Stimulated activated CD4-positive, alpha-beta T cell treated with anti-CD3 and anti-CD28 coated beads, Interleukin-1b, Interleukin-23, amount 100 ng/mL, for 1 hour (primary cell): ENCODE measurements at places on chromosomes 2 and 18.

GRCh38 chr2:45849491-45850283 lies 198.2 kb downstream of the PRKCE start:
- DNase-seq, result no peak

GRCh38 chr2:180523621-180524340 lies 456.6 kb upstream of the UBE2E3 start:
- no peak for DNase-seq

DNA sequence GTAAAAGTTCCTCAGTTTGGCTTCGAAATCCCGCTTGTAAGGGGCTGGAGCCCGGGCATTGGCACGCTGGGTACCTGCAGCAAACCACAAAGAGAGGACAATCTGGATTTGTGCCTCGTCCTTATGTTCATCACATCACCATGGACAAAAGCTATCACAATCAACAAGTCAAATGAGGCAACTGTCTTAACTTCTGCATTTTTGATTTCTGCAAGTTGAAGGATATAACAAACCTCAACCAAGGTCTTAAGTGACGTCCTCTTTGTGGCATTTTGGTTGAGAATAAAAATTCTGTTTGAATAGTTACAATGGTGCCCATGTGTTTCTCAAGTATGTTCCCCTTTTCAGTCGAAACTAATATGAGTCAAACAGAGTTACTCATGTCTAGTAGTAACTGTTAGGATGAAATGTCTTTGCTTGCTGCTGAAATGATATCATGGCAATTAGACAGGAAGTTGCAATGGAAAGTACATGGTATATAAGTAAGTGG lies 70.8 kb upstream of the STK17B start:
- DNase-seq, result no peak

DNA sequence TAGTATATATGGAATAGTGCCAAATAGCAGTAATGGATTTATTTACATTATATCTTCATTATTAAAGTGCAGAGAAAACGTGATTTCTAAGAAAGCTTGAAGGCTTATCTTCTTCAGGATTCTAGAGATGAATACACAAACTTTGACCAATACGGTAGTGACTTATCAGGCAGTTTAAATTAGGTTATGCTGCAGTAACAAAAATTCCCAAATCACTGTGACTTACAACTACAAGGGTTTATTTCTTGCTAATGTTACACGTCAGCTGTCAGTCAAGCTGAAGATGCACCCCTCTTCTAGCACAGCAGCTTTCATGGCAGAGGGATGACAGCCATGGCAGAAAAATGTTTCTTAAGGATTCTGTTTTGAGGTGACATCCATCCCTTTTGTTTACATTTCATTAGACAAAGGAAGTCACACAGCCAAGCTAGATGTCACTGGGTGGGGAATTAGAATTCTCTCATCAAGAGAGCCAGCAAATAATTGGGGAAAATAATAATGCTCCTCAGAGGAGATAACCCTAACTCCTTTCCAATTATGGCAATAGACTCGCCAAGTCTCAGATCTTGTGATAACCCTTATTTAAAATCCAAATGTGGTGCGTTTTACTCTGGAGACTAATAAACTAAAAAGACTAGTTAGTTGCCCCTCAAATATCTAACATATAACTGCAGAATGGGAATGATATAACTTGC lies 268.3 kb upstream of the CYP26B1 start:
- DNase-seq, result no peak

GRCh38 chr18:56853961-56854360 lies 202.8 kb downstream of the WDR7 start:
- no peak for DNase-seq

DNA sequence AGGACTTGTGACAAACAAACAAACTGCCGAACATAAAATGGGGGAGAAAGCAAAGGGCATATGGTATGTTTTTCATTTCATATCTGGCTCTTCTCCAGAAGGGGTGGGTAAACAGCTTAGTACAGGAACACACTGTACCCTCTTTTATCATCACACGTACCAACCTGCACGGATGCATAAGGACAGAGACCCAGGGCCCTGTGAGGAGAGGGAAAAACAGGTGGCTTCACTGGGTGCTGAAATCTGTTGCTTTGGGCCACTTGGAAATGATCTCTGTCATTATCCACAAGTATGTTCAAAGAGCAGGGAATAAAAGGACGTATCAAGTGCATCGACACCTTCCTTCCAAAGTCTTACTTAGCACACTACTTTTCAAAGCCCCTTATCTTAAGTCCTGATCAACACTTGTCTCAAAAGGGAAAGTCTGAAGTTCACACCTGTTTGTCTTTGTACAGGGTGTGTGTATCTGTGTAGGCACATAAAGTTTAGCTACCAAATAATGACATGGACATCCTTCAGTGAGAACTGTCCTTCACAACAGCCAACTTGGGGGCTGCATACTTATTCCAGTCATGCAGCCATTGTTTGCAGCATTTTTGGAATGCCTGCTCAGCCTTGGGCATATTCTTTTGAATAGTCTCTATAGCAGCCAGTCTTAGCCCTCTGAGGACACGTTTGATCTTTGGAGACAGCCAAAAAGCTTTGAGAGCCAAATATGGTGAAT lies 60.6 kb downstream of the IRS1 start:
- no peak for DNase-seq
